ENCODE measurements at places on chromosomes 1 and 21.

DNA sequence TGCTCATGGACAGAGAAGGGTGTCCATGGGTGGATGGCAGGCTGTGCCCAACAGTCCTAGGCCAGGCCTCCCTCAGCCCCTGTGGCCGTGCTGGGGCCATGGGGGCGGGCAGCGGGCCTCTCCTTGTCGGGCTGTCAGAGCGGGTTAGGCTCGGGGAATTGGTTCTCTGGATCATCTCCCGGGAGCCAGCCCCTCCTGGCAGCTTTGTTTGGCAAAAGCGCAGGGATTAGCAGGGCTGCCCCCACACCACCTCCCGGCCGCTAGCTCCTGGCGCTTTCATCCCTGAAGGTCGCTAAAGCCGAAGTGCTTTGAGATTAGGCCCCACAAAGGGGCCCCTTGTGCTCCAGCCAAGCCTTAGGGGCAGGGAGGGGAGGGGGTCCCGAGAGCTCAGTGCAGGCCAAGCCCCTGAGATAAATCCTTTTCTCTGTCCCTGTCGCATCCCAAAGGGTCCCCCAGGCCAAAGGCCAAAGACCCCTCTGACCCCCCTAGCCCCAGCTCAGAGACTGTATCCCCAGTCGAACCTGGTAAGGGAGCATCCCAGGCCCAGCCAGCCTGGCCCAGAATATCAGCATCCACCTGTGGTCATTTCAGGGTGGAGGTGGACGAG is 9.8 kb upstream of the DMBX1 start:
- DNase-seq = no peak

- peak; percentile 97 for DNase-seq
Observed at GRCh38 chr21:43854773-43855633, 10.0 kb upstream of the AGPAT3 start.

DNA sequence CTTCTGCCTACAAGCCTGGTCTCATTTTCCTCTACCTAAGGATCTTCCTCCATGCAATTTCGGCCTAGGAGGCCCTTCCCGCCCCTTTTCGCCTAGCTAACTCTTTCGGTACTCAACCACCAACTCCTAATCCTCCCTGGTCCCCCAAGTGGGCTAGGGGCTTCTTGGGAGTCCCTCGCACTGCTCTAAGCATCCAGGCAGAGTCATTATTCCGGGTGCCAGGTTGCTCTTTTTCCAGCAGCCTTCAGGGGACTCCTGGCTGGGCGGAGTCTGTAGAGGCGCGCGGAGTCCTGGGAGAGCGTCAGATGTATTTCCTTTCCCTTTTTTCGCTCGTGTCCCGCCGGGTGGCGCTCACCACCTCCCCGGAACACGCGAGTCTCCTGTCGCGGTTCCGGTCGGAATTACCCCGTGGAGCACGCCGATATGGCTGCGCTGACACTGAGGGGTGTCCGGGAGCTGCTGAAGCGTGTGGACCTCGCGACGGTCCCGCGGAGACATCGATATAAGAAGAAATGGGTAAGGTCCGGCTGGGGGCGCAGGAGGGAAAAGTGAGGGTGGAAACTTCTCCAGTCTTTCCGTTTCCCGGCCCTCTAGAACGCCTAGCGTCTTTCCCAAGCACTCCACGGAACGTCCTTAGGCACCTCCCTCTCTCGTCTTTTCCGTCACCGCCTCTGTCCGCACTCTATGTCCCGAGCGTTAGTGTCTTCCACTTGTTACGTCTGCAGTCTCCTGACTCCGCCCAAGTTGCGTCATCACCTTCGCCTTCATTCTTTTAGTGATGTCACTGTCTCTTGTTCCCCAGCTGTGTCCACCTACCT is at the start of gene NSUN4:
Gene NSUN4, plus strand, starts transcription at position 404 of the 818 bp plus-strand sequence. Its CDS starts 20 bp downstream, at position 424.
- peak; percentile 95 for DNase-seq

- DNase-seq = no peak
Observed at GRCh38 chr1:20302108-20302471, 11.4 kb downstream of the VWA5B1 start.

- peak; percentile 67 for DNase-seq
Observed at GRCh38 chr1:16387201-16388188, 20.5 kb downstream of the SZRD1 start.

GRCh38 chr1:231731268-231731667 is 104.7 kb downstream of the DISC1 start:
- no peak for DNase-seq

- no peak for DNase-seq
Observed at GRCh38 chr1:56542651-56543050, 36.7 kb downstream of the PLPP3 start.

DNA sequence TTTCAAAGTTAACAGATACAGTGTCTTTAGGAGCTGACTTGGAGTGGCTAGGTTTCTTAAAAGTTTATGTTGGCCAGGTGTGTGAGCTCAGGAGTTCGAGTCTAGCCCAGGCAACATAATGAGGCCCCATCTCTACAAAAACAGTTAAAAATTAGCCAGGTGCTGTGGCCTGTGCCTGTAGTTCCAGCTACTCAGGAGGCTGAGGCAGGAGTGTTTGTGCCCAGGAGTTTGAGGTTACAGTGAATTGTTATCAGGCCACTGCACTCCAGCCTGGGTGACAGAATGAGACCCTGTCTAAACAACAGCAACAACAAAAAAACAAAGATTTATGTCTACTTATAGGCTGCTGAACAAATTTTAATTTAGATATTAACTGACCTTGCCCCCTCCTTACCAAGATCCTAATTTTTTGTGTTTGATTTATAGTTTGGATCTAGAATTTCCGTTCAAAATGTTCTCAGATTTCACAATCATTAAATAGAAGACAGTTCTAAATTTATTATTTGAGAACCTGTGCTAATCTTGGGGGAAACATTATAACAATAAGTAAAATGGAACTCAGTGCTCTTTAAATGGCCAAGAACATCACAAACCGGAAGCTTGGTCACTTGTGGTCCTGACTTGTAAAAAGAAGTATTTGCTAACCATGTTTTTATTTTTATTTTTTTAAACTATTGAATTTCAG is 67.8 kb downstream of the POU2F1 start:
- no peak for DNase-seq

DNA sequence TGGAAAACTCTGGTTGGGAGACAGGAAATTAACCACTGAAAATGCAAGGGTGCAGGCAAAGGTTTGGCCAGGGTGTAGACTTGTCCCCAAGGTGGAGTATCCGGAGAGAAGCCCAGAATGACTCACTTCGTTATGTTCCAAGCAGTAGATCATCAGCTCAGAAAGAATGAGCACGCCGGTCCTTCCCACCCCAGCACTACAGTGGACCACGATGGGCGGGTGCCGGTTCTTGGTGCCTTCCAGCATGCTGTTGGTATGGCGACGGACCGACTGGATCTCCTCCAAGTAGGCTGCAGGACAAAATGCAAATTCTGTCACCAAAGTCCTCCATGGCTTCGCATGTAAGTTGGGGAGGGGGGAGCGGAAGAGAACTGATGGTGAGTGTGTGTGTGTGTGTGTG is 83.4 kb downstream of the SMYD2 start:
- no peak for DNase-seq

GRCh38 chr1:61579802-61580201 is 145.1 kb downstream of the TM2D1 start:
- no peak for DNase-seq

DNA sequence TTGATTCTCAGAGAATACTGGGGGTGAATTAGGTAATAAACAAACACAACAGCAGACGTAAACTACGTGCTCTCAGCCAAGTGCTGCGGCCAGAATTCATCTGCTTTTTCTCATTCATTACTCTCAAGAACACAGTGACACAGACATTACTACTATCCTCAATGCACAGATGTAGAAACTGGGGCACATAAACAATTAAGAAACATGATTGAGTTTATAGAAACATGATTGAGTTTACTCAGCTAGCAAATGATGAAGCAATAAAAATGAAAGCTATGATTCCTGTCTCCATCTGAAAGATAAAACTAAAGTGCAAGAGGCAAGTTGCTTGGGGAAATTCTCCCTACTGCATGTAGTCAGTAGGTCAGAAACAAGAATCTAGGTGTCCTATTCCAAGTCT is 140.5 kb downstream of the IFI44 start:
- no peak for DNase-seq

- no peak for DNase-seq
Observed at GRCh38 chr21:17513214-17514123, 626 bp downstream of the CXADR start.

Data from suppressor macrophage treated with lipopolysaccharide for 4 hours (primary cell).